ENCODE measurements at places on chromosomes 3 and 15. TPM values are rescaled to one million over a fixed set of nuclear protein-coding genes. Genes with fewer than 3 reads are reported as not detected.

The RYR3 gene
- total RNA-seq: 24.1 TPM

The ITIH1 gene
- not detected for total RNA-seq

The SCN5A gene
- 3.2 TPM for total RNA-seq

The MORC1 gene
- total RNA-seq: not detected

The RPP14 gene
- 14.0 TPM for total RNA-seq
